Activated CD8-positive, alpha-beta memory T cell treated with anti-CD3 and anti-CD28 coated beads, Interleukin-2, amount 50 U/mL, for 48 hours (primary cell): ENCODE measurements at places on chromosomes 7 and 10.

- DNase-seq, result no peak
Measured at GRCh38 chr7:7102906-7103305, 79.4 kb upstream of the C1GALT1 start.

DNA sequence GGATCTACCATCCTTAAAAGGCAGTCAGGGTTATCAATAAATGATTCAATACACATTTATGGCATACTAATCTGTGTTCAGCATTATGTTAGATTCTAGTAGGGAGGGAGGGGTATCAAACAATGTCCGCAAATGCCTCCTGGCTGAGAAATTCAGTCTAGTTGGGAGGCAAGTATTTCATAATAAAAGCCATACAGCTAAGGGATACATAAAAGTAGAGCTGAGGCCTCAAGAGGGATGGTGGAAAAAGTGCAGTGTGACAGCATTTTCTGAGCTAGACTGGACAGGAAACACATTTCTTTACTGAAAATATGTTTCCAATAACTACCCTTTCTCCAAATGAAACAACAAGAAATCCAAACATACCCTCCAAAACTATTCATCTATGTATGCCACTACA, 152.8 kb upstream of the LRRN3 start:
- no peak for DNase-seq

DNA sequence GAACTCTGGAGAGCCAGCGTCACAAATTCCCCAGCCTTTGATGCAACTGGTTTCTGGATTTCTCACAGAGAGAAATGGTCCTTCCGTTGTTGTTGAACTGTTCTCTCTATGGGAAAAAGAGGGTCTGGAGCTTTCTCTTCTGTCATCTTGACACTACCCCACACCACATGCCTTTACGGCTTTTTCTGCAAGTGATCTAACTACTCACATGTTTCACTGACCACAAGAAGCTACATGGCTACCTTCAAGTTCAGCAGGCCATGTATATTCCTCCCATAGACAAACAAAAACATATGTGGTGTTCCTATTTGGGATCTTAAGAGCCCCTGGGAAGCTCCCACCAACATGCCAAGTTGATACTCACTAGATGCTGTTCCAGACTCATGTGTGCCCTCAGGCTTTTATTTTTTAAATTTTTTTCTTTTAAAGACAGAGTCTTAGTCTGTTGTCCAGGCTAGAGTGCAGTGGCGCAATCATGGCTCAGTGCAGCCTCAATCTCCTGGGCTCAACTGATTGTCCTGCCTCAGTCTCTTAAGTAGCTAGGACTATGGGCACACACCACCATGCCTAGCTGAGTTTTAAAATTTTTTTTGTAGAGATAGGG, 72.0 kb downstream of the RNF216 start:
- no peak for DNase-seq

DNA sequence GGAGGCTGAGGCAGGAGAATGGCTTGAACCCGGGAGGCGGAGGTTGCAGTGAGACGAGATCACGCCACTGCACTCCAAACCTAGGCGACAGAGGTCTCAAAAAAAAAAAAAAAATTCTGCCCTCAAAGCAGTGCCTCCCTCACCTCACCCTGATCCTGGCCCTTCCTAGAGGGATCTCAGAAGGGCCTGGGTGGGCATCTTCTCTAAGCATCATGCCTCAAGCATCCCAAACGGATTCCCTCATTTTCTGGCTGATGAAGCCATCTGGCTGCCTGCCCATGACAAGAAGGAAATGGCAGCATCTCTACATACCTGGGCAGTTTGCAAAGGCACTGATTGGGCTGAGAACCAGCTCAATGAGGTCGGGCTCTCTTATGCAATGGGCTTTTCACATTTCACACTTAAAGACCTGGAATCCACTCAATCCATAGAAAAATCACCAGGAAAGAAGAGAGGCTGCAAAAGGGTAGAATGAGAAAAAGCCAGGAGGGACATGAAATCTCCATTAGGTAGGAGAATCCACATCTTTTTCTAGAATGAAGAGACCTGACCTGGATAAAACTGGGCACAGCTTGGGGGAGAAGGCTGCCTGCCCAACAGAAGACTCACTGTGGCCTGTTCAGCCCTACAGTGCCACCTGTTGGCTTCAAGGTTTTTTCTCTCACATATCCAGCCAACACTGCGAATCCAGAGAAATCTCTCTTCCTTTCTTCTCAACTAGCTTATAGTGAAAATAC, 48.1 kb downstream of the PDLIM1 start:
- DNase-seq, result no peak

DNA sequence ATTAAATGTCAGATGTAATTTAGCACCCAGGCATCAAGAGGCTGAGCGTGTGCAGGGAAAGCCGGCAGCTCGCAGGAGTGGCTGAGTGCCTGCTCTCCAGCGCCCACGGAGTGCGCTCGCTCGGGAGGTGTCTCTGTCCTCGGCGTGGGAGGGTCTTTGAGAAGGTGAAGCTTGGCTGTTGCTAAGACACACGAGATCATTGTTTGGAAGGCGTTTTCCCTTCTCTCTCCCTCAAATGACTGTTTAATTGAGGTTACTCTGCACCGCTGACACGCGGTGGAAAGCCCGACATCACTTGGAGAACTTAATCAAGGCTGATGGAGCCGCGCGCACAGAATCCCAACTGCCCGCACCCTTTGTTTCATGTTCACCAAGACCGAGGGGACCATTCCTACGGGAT, 414.6 kb downstream of the DNAJB6 start:
- no peak for DNase-seq

- peak; percentile 71 for DNase-seq
Measured at GRCh38 chr10:77801474-77802161, 124.9 kb downstream of the DLG5 start.

- no peak for DNase-seq
Measured at GRCh38 chr7:139181404-139181803, 49.6 kb upstream of the UBN2 start.

DNA sequence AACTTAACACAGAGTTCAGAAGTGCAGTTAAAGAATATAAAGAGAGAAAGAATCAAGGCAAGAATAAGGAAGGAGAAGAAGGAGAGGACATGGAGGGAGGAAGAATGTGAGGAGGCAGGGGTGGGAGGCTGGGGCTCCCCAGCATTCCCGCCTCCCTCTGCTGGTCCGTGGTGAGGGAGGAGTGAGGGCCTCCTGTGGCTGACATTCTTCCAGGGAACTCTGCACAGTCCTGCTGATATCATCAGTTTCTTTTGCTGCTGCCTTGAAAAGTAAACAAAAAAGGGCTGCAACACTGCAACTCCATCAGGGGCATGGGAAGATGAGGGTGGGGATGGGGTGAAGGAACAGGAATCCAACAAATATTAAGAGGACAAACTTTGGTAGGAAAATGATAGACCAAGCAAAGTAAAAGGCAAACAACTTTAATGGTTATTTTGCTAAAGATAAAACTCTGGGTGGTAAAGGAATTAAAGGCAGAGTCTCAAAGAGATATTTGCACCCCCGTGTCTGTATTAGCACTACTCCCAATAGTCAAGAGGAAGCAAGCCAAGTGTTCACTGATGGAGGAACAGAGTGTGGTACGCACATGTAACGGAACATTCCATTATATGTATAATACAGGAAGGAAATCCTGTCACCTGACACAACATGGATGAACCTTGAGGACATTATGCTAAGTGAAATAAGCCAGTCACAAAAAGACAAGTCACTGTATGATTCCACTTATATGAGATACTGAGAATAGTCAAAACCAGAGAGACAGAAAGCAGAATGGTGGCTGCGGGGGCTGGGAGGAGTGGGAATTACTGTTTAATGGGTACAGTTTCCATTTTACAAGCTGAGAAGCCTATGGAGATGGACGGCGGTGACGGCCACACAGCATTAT, 8.0 kb upstream of the SPOCK2 start:
- DNase-seq, result no peak

GRCh38 chr10:19250546-19250945, 201.9 kb downstream of the MALRD1 start:
- no peak for DNase-seq

DNA sequence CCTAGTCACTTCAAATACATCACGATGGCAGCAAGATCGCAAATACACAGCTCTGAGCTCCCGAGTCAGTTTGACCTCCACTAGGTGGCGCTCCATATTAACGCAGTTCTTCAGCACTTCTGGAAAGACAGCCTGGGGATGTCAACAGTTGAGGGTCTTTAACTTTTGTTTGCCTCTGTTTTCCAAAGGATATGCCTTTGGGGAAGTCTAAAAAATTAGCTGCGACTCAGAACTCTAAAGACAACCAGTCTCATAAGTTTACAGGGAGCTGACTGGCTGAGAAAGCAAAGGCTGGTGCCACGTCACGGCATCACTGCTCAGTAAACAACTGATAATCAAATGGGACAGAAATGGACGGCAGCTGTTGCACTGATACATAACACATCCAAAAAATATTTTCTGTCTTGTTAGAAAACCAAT, 458.8 kb downstream of the SORCS1 start:
- DNase-seq, result peak; percentile 64

DNA sequence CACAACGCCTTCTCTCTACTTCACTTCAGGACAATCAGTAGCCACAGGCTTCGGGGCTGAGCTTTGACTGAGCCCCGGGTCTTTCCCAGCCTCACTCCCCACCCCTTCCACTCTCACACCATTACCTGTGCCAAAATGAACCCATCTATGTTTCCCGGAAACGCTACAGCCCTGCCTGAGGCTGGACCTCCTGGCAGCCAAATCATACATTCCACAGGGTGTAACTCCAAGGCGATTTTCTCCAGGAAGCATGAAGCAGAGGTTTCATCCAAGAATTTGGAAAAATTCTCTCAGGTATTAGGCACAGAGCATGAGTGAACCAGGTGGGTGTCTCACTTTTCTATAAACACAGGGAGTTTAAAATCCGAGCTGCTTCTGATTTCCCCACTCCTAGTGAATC, 286.3 kb downstream of the TNS3 start:
- DNase-seq, result no peak

GRCh38 chr10:68959695-68960527, 3.9 kb downstream of the DDX21 start:
- no peak for DNase-seq

- no peak for DNase-seq
Measured at GRCh38 chr10:14244801-14245211, 85.9 kb downstream of the FRMD4A start.

GRCh38 chr7:139106959-139107358, 2.6 kb downstream of the ZC3HAV1 start:
- no peak for DNase-seq

DNA sequence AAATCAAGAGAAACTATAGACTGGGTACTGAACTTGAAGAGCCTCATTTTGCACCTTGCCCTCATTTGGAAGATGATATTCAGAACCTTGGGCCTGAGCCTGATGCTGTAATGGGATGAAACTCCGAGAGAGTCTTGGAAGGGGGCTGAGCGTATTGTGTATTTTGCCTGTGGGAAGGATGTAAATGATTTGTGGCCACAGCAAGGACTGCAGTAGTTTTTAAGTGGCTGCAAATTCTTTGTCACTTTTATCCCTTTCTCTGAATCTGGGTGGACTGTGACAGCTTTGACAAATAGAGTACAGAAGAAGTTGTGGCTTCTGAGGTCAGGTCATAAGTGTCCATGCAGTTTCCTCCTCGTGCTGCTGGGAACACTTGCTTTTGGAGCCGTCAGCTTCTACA, 221.2 kb downstream of the ADRA2A start:
- no peak for DNase-seq

GRCh38 chr10:127869329-127869728, 23.4 kb downstream of the CLRN3 start:
- no peak for DNase-seq

DNA sequence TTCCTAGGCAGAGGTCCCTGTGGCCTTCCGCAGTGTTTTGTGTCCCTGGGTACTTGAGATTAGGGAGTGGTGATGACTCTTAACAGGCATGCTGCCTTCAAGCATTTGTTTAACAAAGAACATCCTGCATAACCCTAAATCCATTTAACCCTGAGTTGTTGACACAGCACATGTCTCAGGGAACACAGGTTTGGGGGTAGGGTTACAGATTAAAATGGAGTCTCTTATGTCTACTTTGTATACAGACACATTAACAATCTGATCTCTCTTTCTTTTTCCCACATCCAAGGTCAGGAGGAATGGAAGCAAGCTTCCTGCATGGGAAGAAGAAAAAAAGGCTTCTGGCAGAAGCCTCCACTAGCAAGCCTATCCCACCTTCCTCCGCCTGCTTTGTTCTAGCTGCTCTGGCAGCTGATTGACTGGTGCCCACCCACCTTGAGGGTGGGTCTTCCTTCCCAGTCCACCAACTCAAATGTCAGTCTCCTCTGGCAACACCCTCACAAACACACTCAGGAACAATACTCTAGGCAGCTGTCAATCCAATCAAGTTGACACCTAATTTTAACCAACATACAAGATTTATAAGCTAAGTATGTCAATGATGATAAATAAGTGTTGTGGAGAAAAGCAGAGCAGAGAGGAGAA, 176.5 kb upstream of the CCZ1B start:
- no peak for DNase-seq

DNA sequence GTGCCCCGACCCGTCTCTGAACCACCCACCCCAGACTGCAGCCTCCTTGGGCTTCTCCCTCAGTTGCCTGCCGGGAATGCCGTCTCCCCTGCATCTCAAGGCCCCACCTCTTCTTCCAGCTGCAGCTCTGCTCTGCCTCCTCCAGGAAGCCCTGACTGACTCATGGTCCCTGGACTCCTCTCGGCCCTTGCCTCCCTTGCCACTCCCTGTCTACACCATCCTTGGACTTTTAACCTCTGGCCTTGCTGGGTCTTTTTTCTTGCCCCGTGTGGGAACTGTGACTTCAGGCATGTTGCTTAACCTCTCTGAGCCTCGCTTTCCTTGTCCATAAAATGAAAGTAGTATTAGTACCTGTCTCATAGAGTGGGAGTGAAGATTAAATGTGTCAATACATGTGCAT, 56.3 kb downstream of the C10orf105 start:
- DNase-seq, result no peak

GRCh38 chr10:49562893-49563292, 24.0 kb upstream of the ERCC6 start:
- DNase-seq, result no peak

DNA sequence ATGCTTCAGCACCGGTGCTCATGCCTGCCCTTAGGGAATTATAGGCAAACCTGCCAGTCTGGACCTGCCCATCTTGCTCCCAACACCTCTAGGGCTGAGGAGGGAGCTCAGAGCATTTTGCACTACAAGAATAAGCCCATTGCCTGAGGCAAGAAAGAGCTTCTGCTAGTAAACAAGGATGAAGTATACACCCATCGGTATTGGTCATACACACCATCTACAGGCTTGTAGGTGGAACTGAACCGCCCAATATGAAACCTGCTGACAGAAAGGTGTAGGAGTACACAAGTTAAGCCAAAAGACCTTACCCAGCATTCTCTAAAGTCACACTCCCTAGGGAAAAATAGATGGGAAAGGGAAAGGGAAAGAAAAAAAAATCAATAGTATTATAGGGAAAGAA, 957.0 kb upstream of the LRRTM3 start:
- DNase-seq, result no peak

DNA sequence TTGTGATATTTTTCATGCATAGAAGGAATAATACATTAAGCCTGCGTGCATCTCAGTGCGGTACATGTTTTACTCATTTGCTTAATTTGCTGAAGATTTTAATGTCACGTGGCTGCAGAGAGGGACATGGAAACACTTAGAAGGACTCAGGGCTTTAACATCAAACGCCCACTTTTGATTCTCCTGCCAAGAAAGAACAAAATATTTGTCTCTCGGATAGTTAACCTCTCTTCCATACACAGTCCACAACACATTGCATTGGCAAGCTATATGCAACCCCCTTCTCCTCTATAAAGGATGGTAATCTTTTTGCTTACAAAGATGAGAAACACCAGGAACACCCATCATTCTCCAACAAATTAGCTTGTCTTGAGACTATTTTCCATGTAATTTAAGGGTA, 148.0 kb upstream of the NRP1 start:
- no peak for DNase-seq

- DNase-seq, result no peak
Measured at GRCh38 chr10:114095559-114096337, 52.1 kb downstream of the ADRB1 start.

- DNase-seq, result no peak
Measured at GRCh38 chr10:91349381-91349780, 60.8 kb upstream of the HECTD2 start.
